ENCODE measurements at places on chromosomes 12 and 14.

- no peak for DNase-seq
Observed at GRCh38 chr14:54652188-54652587, 85.3 kb downstream of the SAMD4A start.

DNA sequence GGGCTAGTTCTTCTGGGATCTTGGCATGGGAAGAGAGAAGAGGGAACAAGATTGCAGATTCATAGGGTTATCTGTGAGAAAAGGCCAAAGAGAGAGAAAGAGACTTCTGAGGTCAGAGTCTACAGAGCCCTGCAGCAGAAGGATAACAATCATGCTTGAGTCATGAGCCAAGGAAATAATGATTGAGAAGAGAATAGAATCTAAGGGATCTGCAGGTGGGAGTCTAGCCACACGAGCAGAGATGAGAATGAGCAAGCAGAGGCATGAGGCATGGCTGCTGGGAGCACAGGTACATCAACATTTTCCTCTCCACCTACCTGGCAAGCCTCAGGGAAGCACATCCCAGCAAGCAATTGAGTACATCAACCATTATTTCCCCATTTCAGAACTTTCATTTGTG is 303.7 kb downstream of the LRIG3 start:
- no peak for DNase-seq

GRCh38 chr14:96512602-96513397 is 10.6 kb downstream of the PAPOLA start:
- DNase-seq = no peak

GRCh38 chr14:51852541-51852940 is 7.9 kb upstream of the GNG2 start:
- DNase-seq = no peak

DNA sequence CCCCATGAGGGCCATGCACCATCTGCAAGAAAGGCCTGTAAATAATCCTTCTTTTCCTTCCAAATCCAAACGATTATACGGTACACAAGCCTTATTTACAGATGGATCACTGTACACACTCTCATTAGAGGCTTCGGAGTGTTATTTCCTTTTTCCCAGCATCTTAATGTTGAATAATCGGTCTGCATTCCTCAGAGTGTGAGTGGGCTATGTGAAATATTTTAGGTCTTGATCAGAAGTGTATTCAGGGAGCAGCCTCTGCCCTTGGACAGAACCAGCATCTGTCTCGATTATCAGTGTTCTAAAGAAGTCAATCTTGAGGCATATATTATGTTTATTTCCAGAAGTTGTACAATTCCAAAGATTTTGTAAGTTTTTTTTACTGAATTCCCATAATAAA is 340.6 kb downstream of the SEC23A start:
- DNase-seq = no peak

DNA sequence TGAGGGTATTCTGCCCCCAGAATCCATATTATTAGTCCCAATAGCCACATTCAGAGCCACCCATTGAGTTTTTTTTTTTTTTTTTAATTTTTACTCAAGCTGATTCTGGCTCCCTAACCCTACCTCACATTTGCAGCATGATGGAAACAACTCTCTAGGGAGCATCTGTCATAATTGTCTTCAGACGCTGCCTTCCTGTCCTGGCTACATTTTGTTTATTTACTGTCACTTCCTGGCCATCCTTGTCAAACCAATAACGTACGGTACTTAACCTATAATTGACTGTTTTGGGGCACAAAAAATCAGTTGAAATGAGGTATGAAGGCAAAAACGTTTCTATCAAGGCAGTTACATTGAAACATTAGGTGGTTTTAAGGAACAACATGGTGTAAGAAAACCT is 2.1 kb downstream of the GLIPR1 start:
- DNase-seq = no peak

DNA sequence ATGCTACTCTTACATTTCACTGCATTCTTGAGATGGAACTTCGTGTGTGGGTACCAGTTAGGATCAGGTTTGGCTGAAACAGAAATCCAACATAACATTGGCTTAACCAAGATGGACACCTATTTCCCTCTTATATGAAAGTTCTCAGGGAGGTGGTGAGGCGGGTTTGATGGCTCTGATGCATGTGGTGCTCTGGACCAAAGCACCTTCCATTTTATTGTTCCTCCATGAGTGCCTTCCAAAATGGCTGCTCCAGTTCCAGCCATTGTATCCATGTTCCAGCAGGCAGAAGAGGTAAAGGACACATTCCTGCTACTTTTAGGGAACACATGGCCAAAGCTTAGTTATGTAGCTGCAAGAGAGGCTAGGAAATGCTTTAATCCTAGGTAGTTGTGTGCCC is 29.6 kb downstream of the BRI3BP start:
- DNase-seq = no peak

GRCh38 chr14:79334272-79334671 is 877.0 kb downstream of the DIO2 start:
- no peak for DNase-seq

GRCh38 chr14:24695265-24696241 is 61.6 kb upstream of the GZMB start:
- no peak for DNase-seq

GRCh38 chr14:20690848-20691640 is 2.5 kb downstream of the ANG start:
- DNase-seq = peak; percentile 50

GRCh38 chr12:9651265-9651729 is 18.2 kb upstream of the CLEC2D start:
- DNase-seq = no peak

GRCh38 chr12:124566997-124567672 is at the start of gene NCOR2:
NCOR2 (minus strand) TSS chr12:124567612; CDS start chr12:124495251, 72,361 bp downstream.
- DNase-seq = no peak

- no peak for DNase-seq
Observed at GRCh38 chr12:57610554-57611107, 604 bp upstream of the ARHGEF25 start.

DNA sequence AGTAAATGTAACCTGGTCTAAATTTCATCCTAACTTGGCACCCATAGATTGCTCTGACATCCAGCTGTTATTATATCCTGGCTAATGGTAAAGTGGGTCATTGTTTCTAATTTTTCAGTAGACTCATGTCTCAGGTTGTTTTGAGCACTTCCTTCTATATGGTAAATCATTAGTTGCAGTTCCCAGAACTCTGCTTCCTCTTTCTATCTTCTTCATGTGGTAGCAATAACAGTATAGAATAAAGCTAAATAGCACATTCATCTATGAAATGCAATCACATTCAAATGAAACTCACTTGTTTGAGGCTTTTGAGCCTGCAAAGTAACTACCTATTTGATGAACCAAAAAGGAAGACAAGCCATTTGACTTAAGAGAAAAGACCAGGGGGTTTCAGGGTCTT is 65.1 kb upstream of the GZMB start:
- DNase-seq = no peak

Measured in NCI-H774 (cell line).